K562 (cell line): ENCODE measurements at places on chromosomes 2 and 18. TPM values are rescaled to one million over a fixed set of nuclear protein-coding genes. Genes with fewer than 3 reads are reported as not detected.

The LIMS4 gene
- total RNA-seq = 0.55 and 0.74 TPM in 2 replicates

The NOL4 gene
- total RNA-seq = not detected in 2 replicates

The PUS10 gene
- total RNA-seq = 6.6 TPM in 2 replicates

The SGPP2 gene
- 0.04 TPM in 2 replicates for total RNA-seq

The CROCC2 gene
- not detected in 2 replicates for total RNA-seq

DNA sequence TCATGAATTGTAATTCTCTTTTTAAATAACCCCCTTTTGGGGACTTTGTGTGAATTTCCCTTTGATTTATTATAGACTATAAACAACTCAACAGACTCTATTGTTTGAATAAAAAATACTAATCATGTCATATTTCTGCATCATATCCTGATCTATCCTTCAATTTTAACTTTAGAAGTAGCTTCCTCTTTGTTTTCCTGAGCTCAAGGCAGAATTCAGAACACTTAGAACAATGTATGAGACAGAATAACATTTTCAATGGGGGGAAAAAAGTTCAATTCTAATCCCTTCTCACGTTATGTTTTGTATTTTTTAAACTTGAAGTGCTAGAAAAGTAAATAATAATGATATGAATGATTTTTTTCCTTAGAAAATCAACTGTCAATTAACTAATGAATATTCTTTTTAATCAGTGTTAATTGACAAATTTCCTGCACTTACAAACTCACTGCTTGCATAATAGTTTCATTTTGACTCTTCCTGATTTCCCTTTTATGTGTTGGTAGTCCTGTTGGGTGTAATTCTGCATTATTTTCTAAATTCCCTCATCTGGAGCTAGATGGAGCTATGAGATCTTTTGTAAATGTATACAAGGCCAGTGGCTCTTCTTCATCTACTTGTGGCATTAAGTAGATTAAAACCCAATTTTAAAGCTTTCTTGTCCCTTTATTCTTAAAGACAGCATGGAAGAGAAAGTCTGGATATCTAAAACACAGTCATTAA is 326.1 kb downstream of the PARD3B start:
- DNase-seq = no peak

DNA sequence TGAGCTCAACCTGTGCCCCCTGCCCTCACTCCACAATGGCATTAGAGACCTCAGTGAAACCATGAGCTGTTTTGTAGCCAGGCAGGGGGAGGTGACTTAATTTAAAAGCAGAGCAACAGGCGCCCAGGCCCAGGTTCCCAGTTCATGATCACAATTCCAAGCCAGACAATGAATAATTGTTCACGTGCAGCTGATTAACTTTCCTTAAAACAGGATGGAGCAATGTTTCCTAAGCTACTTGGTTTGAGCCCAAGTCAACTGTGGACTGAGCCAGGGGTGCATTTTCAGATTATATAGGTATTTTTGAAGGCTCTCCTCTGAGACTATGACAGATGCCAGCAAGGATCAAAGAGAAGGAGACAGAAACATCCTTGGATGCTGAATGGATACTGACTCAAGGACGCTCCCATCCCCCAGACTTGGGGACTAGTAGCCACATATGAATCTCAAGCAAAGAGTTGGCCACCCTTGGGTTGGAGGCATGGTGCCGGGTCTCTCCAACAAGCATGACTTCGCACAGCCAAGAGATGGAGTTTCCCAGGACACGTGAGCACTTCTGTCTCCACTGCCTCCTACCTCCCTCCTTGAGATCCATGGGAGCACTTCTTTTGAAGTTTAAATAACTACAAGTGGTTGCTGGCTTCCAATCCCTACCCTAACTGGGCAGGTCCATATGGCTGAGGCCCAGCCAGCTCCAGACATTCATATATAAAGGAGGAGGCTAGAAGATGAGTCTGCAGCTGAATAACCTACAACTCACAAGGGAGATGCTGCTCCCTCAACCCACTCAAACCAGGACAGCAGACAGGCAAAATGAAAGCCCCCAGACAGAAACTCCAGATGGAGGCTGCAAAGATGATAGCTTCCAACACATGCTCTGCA is 12.7 kb downstream of the SMAD7 start:
- DNase-seq = no peak

DNA sequence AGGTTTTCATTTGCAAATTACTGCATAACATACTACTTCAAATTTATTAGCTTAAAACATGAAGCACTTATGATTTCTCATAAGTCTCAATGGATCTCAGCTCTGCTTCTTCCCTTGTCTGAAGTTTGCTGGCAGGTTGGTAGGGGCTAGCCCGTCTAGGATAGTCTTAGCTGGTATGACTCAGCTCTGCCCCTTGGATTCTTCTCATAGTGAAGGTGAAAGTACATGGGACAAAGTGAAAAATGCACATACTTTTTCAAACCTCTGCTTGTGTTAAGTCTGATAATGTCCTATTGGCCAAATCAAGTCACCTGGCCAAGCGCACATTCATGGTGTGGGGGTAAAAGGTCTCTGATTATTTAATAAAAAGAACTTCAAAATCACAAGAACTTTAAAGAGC is 184.8 kb upstream of the VWC2L start:
- DNase-seq = no peak

DNA sequence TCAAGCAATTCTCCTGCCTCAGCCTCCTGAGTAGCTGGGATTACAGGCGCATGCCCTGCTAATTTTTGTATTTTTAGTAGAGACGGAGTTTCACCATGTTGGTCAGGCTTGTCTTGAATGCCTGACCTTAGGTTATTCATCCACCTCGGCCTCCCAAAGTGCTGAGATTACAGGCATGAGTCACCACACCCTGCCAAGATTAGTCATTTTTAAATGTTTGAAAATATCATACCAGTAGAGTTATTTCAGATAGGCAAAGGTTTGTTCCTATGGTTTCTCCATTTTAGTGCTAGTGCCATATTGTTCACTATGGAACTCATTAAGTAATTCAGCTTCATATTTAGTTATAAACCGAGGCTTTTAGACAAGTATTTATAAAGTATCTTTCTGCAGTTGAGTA is 52.3 kb downstream of the HIBCH start:
- DNase-seq = no peak

DNA sequence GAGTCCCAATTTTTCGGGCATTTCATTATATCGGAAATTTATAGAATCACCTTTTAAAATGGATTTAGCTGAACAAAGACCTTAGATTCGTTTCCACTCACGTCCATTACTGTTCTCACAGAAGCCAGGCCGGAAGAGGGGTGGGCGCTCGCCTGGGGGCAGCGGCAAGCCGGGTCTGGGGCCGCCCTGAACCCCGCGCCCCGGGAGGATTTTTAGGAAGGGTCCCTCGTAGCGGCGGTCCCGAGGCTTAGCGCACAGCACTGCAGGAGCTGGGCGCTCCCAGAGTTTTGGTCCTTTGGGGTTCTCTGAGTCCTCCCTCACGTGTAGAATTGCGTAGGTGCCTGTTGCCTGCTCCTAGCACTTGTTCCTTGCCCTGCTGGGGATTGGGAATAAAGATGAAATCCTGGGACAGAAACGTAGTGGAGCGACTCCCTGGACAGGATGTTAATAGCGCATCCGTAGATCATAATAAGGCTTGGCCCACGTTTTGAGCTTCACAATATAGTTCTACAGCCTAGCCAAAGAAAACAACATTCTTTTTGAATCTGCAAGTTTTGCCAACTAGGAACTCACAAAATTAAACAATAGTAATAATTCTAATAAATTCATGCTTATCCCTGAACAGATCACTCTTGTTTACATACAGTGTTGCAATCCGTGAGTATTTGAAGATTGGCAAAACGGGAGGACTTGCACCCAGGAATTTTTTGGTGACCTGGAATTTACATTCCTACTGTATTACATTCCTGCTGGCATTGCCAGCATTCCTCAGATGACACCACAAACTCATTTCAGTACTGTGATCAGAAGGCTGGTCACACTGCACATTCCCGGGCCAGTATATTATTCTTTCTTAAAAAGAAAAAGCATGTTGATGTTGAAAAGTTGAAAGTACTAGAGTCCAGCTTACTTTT is 875 bp downstream of the C18orf63 start:
- DNase-seq = no peak

DNA sequence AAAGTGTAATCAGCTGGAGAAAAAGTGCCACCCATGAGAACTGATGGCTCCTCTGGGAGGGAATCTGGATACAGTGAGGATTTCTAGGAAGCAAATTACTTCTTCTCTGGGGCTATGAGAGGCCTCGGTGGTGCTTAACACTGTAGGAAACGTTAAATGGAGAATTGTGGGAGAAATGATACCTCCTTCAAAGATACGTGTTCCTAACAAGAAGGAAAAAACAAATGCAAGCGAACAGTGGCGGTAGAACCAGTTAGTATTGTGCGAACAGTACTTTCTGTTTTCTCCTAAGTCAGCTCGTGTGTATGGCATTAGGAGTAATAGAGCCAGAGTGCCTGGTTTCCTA is 587 bp upstream of the MTIF2 start:
- DNase-seq = no peak

DNA sequence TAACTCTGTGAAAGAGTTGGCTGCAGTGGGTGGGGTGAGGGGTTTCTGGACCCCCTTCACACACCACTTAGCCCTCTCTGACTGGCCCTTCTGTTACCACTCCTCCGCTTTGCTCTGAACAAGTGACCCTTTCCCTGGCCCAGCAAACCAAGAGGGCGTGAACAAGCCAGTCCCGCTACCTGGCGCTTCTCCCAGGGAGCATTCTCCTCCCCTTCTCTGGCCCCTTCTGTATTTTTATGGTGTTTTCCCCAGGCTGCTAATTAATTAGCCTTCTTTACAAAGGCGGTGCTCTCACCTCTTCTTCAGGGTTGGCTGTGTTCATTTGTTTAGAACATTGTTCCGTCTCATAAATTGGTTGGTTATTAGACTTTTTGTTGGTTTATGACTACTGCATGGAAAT is 180.1 kb downstream of the MGAT5 start:
- DNase-seq = no peak

- DNase-seq = no peak
Measured at GRCh38 chr18:74375999-74376398, 60.4 kb downstream of the C18orf63 start.

DNA sequence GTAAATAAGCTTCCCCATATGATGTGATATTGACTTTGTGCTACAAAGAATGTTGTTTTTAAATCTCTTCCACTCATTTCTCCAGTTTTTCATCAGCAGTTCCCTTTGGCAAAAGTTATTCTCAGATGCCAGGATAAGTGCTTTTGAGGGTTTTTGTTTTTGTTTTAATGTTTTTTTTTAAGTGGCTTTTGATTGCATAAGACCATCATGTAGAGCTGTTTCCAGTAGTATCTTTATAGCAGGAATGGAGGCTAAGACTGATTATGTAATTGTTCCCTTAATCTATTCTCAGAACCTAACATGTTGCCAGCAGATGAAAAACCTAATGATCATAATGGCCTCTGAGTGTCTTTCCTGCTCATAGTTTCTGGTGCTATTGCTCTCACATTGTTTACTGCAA is 77.9 kb downstream of the CABLES1 start:
- no peak for DNase-seq

DNA sequence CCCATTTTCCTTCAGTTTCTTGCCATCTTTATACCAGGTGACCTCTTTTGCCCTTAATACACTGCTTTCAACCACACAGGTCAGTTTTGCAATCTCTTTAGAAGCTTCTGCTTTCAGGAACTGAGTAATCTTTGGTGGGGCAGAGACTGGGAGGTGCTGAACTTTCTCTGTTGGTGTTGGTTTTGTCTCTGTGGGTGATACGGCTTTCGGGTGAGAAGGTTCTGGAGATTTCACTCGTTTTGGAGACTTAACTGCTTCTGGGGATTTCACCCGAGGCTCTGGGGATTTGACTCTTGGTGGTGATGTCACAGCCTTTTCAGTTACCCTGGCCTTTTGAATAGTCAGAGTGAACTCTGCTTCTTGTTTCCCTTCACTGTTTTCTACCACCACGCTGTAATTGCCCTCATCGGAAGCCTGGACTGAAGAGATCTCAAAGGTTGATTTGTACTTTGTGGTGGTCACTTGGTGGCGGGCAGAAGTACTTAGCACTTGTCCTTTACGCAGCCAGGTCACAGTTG is 50.4 kb downstream of the PLEKHA3 start:
- DNase-seq = no peak

- DNase-seq = no peak
Measured at GRCh38 chr2:124824441-124824840, 799.4 kb downstream of the CNTNAP5 start.

- DNase-seq = no peak
Measured at GRCh38 chr2:169796441-169796840, 2.2 kb upstream of the SSB start.

DNA sequence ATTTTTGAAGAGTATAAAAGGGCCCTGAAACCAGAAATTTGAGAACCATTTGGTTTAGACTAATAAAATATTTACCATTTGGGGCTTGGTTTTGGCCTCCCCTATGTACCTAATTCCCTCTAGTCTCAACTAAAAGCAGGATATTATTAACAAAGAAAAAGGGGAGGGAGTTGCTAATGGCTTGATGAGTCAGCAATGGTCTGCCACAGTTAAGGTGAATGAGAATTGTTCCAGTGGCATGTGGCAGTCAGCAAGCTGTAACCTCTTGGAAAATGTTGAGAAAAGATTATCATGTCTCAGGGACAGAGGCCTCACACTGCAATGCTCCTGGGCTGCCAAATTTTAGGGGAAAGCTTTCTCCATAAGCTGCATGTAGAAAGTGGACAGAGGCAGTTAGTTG is 20.1 kb upstream of the SLC39A10 start:
- DNase-seq = no peak

DNA sequence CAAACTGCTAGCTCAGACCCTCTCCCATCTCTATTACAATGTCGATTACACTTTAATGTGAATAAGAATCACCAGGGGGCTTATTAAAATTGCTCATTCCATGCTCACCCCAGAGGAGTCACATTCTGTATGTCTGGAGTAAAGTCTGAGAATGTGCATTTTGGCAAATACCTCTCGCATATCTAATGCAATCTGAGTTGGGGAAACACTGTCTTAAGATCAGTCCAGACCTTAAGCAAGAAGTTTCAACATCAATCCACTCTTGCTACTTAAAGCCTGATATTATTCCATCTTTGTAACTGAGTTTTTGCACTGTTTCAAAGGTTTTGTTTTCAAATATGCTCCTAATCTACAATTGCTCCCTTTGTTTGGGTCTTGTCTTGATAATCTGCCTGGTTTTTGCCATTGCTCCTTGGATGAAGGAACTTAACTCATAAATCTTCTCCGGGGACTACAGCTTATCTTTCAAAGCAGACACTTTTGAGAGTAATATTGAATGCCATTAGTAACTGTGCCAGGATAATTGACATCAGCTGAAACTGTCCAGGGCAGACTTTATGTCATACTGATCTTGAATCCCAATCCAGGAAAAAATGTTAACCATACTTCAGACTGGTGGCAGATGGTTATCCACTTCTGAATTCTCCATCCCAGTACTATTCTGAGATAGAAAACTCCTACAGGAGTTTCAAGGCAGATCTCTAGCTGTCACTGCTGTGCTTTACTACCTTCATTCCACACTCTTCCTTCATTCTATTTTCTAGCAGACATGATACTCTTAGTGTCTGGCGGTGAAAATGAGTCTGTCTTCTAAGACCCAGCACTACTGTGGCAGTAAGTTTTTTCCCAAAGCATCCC is 200.9 kb downstream of the ERBB4 start:
- no peak for DNase-seq

GRCh38 chr2:62089658-62090057 is 106.3 kb upstream of the B3GNT2 start:
- no peak for DNase-seq
